ENCODE measurements at places on chromosomes 2 and 18.

DNA sequence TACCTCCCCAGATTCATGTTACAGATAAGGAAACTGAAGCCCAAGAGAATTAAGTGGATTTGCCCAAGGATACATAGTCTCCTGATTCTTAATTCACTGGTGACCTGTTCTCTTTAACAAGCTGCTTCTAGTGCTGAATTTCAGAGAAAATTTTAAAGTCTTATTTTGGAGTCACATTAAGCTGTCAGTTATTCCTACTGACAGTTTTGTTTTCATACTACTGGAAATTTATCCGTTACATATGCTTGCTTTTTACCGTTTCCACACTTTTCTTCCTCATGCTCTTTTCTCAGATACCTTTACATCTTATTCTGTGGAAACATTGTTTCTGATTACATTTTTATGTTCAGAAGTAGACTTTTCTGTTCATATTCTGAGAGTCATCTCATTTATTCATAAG lies 1.3 kb downstream of the MOB4 start:
- DNase-seq = no peak

DNA sequence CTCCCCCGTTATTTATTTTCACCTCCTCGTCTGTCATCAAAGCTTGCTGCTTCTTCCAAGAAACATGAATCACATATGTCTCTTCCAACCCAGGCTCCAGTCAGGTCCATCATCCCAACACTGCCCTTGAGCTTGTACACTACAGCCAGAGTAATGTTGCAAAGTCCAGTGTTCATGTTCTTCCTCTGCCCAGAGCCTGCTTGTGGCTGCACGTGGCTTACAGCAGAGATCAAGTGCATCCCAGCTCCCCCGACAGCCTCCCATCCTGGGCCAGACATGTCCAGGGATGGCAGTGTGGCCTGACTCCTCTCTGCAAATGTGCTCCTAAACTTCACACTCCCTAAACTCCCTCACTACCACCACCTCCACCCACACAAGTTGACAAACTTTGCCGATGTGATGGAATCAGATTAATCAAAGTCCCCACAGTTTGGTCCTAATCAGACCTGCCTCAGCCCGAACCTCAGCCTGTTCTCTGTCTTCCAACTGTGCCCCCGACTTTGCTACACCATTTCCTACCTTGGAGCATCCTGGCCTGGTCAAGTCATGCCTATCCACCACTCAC lies 54.2 kb upstream of the MAPRE3 start:
- no peak for DNase-seq

DNA sequence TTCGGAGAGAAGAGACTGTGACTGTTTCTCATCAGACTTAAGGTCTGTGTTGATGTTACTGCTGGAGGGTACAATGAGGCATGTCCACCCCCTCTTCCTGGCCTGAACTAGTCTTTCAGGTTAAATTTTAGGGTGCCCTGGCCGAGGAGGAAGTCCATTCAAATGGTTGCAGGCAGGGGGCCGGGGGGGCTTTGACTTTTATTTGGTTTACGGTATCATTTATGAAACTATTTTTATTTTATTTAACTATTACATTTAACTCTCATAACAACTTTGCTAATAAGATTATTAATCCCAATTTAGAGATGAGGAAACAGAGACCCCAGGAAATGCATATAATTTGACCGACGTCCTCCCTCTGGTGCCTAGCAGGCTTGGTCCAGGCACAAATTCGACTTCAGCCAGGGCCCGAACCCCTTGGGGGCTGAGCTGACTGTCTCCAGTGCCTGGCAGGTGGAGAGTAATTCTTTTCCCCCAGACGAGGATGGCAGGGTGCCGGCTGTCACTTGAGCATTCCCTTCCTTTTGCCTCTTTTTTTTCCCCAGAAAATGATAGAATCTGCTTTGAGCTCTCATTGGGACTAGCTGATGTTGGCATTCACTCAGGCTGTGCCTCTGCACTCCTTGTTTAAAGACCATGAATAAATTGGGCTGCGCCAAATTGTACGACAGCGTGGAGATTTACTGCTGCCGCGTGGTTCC lies 255.3 kb upstream of the SALL3 start:
- DNase-seq = no peak

- DNase-seq = no peak
Observed at GRCh38 chr18:36241831-36242230, 54.5 kb downstream of the MOCOS start.

- DNase-seq = no peak
Observed at GRCh38 chr2:27164960-27165763, 16.4 kb downstream of the TCF23 start.

GRCh38 chr2:36780231-36780839 lies 83.8 kb downstream of the VIT start:
- peak; percentile 60 for DNase-seq

Measured in fibroblast of skin of right biceps (primary cell).